ENCODE measurements at places on chromosomes 3 and 15. TPM values are rescaled to one million over a fixed set of nuclear protein-coding genes. Genes with fewer than 3 reads are reported as not detected.

- no peak for DNase-seq
Measured at GRCh38 chr3:142866841-142867631, 21.8 kb downstream of the PCOLCE2 start.

DNA sequence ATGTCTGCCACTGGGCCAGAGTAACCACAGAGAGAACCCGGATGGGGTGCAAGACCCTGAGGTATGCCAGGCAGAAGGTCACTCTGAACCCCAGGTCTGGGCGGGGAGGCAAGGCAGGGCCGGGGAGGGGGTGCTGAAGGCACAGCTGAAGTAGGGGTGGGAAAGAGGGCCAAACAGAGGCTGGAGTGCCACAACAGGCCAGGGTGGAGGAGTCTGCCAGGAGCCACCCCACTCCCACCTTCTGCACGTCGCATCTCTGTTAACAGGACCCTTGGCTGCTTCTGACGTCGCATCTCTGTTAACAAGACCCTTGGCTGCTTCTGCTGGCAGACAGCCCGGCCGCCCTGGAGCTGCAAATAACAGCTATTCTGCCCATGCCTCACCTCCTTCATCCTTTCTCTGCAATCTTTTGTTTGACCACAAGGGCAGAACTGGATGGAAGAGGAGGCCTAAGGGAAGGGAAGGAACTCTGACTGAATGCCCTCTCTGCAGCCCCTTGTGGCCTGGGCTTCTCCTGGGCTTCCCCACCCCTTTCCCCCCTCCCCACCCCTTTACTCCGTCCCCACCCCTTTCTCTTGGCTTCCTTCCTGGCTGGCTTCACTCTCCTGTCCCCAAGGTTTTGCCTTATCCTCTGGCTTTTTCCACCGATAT lies 20.6 kb upstream of the FBLN2 start:
- DNase-seq: no peak

DNA sequence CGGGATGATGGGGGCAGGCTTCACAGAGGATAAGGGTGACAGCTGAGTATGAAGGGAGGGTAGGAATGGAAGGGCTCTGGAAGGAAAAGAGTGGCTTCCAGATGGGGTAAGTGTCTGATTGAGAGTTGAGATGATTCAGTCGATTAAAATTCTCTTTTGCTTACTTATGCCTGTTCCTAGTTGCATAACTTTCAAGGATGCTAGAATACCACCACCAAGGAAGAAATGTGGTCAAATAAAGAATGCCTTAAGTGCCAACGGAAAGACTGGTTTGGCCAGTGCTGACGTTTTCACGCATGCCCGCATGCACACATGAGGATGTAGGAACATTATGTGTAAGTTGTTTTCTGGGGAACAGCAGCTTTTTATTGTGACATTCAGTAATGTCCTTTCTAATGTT lies 263.4 kb upstream of the WNT5A start:
- no peak for DNase-seq

The GABRR3 gene
- not detected for total RNA-seq

DNA sequence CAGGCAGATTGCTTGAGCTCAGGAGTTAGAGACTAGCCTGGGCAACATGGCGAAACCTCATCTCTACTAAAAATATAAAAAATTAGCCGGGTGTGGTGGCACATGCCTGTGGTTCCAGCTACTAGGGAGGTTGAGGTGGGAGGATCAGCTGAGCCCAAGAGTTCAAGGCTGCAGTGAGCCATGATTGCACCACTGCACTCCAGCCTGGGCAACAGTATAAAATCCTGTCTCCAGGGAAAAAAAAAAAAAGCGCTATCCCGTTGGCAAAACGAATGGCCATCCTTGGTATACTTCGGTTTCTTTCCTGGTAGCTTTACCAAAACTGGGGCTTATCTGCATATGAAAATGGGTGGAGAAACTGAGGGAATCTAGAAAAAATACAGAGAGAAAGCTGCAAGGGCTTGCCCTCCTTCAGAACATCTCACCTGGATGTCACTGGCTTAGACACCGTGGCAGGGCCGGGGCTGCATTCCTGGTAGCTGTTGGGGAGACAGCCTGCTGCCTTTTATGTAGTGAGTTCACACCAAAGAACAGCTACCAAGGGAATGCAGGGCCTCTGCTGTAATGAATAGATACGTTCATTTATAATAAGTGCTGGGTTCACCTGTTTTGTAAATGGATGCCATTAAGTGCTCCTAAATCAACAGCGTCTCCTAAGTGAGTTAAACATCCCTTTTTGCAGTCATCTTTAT lies 96.0 kb downstream of the IQSEC1 start:
- DNase-seq: no peak
